ENCODE measurements at places on chromosomes 3 and 15.

DNA sequence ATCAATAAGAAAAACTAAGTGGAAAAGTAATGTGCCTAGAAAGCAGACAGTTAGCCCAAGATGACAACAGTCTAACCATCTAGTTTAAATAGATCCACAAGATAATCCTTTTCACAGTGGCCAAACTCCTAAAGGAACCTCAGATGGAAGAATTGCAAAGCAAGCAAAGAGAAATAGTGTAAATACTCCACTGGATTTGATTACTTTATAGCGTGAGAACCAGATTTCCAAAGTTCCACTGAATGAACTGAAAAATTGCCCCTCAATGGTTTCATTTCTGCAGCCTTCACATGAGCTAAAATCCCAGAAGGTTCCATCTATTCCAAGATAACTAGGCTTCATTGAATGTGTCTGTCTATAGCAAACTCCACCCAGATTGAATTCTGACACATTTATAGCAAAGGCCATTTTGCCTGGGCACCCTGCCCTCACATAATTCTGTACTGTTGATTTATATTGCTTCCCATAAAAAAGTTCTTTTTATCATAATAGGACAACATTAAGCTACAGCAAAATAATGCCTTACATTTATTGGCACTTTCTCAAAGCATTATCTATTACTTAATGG lies 129.7 kb upstream of the THBS1 start:
- DNase-seq, result no peak
- no peak overlapping the region for H3K4me3 ChIP-seq
- H3K27me3 ChIP-seq, result no peaks in the 10 kb centered on the region
- no peaks in the 10 kb centered on the region for H3K4me1 ChIP-seq

GRCh38 chr15:81015621-81016488 lies 15.1 kb downstream of the TLNRD1 start:
- no peak overlapping the region for H3K4me3 ChIP-seq
- no peak for DNase-seq
- H3K27me3 ChIP-seq, result no peaks in the 10 kb centered on the region
- no peak overlapping the region for H3K27ac ChIP-seq
- no peaks in the 10 kb centered on the region for H3K36me3 ChIP-seq
- H3K4me1 ChIP-seq, result no peaks in the 10 kb centered on the region

DNA sequence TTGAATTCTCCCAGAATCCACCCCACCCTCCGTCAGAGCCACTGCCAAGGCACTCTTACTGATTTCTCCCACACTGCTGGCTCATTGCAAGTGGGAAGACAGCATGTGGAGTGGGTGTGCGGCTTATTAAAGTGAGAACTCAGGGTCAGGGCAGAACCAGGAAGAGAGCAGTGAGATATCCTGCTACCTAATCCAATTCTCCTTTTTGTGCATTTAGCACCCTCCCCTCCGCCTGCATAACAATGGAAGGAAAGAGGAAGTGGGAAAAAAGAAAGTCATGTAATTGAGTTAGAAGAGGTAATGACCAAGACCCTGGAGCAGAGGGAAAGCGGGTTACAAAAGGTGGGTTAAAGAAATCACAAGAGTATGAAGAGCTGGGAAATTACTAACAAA lies 27.8 kb upstream of the PIK3CB start:
- no peaks in the 10 kb centered on the region for H3K36me3 ChIP-seq
- H3K27me3 ChIP-seq, result no peaks in the 10 kb centered on the region
- H3K4me3 ChIP-seq, result no peak overlapping the region
- no peak overlapping the region for H3K27ac ChIP-seq
- peaks cover 29% of the 10 kb centered on the region for H3K4me1 ChIP-seq

GRCh38 chr3:49165771-49166751 lies at the start of gene CCDC71:
CCDC71 (minus strand) TSS chr3:49166331; CDS start chr3:49164208, 2,123 bp downstream.
- peaks cover 18% of the 10 kb centered on the region for H3K4me1 ChIP-seq
- no peaks in the 10 kb centered on the region for H3K27me3 ChIP-seq
- H3K27ac ChIP-seq, result peak within 1 kb of the TSS; percentile 63
- peak within 1 kb of the TSS; percentile 82 for H3K4me3 ChIP-seq
- H3K36me3 ChIP-seq, result peaks cover 18% of the 10 kb centered on the region
- DNase-seq, result peak; percentile 93

- no peak overlapping the region for H3K4me3 ChIP-seq
- no peaks in the 10 kb centered on the region for H3K27me3 ChIP-seq
- H3K27ac ChIP-seq, result no peak overlapping the region
- no peaks in the 10 kb centered on the region for H3K4me1 ChIP-seq
- DNase-seq, result no peak
- no peaks in the 10 kb centered on the region for H3K36me3 ChIP-seq
Observed at GRCh38 chr3:131903988-131904415, 130.8 kb downstream of the CPNE4 start.

- H3K27ac ChIP-seq, result no peak overlapping the region
- H3K4me1 ChIP-seq, result no peaks in the 10 kb centered on the region
- no peak overlapping the region for H3K4me3 ChIP-seq
- no peaks in the 10 kb centered on the region for H3K27me3 ChIP-seq
Observed at GRCh38 chr3:88671573-88671972, 435.8 kb upstream of the EPHA3 start.

All from Karpas-422 (cell line).